Activated T-helper 1 cell treated with Interleukin-2 at 50 U/mL for 16 hours (primary cell): ENCODE measurements at places on chromosomes 16 and 17.

GRCh38 chr17:77841742-77842527 is 116.6 kb upstream of the TNRC6C start:
- DNase-seq = no peak

- DNase-seq = no peak
Measured at GRCh38 chr16:52078716-52079655, 468.0 kb downstream of the TOX3 start.

- no peak for DNase-seq
Measured at GRCh38 chr17:76974721-76975120, 106.5 kb downstream of the MGAT5B start.

DNA sequence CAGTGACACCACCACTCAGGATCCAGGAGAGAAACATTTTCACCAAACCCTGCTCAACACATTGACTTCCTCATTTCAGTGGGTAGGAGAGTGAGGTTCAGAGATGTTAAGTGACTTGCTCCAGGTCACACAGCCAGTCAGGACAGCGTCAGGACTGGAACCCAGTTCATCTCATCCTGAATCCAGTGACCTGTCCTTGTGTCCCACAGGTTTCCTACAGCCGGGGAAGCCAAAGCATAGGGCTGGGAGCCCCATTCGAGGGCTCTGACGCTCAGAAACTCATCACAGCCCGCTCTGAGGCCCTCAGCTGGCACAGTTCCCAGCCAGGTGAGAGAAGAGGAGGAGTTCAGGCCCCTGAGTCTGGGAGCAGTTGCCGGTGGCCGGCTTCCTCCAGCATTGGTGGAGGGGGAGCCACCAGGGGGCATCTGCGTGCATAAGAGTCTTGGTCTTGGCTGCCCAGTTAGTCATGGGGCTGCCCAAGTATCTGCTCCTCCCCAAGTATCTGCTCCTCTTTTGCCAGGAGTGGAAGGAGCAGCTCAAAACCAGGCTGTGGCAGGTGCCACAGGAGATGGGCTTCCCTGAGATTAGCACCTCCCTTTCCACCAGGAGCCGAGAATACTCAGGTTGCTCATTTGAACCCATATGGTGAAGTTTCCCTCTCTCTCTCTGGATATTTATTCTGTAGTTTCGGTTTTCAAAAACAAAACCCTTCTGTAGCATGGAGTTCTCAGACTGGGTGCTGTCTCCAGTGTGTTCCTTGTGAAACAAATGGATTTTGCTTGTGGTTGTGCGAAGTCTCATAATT is 56.0 kb downstream of the TNFRSF13B start:
- no peak for DNase-seq

GRCh38 chr17:27793168-27793905 is 7.0 kb downstream of the NOS2 start:
- no peak for DNase-seq

- DNase-seq = no peak
Measured at GRCh38 chr16:81265052-81265451, 26.6 kb downstream of the BCO1 start.

DNA sequence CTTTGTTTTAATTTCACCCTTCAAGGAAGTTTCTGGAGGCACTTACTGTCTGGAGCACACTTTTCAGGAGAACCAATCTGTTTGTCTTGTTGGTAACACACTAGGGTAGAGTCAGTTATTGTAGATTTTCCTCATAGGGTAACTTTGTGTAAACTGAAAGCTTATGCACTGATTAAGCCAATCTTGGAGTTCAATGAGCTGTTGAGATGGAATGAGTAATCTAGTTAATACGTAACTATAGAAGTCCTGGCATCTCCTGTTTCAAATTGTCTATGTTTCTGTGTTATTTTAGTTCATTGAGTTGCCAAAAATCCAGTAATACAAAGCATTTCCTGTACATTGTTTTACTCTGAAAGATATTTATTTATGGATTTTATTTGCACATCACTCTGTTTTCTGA is 111.6 kb upstream of the HAS3 start:
- no peak for DNase-seq

- no peak for DNase-seq
Measured at GRCh38 chr16:67277294-67277998, 1.9 kb upstream of the PLEKHG4 start.

- no peak for DNase-seq
Measured at GRCh38 chr17:32112416-32112815, 29.9 kb upstream of the RHOT1 start.

DNA sequence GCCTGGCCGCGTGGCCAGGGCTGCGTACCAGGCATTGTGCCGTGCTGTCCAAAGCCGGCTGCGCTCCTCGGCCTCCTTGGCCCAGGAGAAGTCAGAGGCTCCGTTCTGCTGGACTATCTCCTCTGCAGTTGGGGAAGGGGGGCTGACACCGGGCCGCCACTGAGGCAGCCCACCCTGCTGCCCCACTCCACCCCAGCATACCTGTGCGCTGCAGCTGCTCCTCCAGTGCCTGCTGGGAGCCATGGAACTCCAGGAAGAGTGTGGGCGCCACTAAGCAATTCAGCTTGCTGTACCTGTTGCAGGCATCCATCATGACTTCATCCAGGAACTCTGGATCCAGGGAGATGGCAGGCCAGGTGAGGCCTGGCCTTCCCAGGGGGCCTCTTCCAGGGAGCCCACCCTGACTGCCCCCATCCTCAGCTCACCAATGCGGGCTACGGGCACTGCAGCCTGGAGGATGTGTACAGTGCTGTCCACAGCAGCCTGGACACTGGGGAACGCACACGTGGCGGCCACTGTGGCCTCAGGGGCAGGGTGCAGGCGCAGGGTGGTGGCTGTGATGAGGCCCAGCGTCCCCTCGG is 2.9 kb downstream of the LDHD start:
- DNase-seq = no peak

DNA sequence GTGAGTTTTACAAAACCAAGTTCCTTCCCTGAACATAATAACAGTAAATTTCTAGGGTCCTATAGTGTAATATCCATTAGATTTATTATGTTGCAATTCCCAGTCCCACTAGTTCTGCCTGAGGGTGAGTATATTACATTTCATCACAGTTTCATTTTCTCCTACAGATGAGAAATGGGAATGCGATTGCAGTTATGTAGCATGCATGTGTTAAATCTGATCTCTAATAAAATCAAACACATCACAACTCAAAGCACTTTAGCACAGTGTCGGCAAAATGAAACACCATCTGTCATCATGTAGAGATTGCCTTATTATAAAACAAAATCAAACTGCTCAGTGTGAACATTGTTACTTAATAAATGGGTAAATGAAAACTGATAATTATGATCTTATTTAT is 180.5 kb upstream of the TOX3 start:
- DNase-seq = no peak

GRCh38 chr17:74118504-74118903 is 85.0 kb upstream of the RPL38 start:
- DNase-seq = no peak

- DNase-seq = no peak
Measured at GRCh38 chr17:46178550-46179214, 14.5 kb downstream of the KANSL1 start.

GRCh38 chr16:3623642-3624041 is 12.2 kb upstream of the SLX4 start:
- DNase-seq = no peak

DNA sequence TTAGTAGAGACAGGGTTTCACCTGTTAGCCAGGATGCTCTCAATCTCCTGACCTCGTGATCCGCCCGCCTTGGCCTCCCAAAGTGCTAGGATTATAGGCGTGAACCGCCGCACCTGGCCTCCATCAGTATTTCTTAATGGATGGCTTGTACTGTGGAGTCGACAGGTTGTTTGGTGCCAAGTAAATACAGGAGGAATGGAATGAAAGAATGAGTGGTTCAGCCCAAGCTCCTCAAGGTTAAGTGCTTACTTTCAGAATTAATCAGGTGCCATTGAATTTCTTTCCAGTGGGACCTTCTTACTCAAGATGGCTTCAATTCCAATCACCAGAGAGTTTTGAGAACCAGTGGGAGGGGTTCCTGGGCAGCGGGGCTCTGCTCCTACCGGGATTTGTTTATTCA is 25.0 kb downstream of the ALOX15 start:
- no peak for DNase-seq

DNA sequence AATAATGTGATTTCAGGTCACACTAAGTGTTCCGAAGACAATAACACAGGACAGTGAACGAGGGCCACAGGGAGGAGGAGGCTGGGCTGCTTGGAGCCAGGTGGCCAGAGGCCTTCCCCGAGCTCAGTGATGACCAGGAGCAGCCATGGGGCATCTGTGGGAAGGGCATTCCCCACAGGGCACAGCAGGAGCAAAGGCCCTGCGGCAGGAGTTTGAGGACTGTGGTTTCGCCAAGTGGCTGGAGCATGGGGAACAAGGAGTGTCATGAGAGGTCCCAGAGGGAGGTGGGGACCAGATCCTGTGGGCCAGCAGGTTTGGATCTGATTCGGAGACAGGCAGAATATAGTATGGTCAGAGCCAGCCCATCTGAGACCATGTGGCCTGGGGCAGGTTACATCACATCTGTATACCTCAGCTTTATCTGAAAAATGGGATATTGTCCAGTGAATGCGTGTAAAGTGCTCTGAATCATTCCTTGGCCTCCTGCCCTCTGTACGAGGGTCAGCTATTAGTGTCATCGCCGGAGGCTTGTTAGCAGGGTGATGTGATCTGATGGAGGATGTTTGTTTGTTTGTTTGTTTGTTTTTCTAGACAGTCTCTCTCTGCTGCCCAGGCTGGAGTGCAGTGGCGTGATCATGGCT is 176.8 kb downstream of the KATNIP start:
- DNase-seq = no peak

GRCh38 chr17:77946900-77947645 is 11.4 kb upstream of the TNRC6C start:
- DNase-seq = no peak

DNA sequence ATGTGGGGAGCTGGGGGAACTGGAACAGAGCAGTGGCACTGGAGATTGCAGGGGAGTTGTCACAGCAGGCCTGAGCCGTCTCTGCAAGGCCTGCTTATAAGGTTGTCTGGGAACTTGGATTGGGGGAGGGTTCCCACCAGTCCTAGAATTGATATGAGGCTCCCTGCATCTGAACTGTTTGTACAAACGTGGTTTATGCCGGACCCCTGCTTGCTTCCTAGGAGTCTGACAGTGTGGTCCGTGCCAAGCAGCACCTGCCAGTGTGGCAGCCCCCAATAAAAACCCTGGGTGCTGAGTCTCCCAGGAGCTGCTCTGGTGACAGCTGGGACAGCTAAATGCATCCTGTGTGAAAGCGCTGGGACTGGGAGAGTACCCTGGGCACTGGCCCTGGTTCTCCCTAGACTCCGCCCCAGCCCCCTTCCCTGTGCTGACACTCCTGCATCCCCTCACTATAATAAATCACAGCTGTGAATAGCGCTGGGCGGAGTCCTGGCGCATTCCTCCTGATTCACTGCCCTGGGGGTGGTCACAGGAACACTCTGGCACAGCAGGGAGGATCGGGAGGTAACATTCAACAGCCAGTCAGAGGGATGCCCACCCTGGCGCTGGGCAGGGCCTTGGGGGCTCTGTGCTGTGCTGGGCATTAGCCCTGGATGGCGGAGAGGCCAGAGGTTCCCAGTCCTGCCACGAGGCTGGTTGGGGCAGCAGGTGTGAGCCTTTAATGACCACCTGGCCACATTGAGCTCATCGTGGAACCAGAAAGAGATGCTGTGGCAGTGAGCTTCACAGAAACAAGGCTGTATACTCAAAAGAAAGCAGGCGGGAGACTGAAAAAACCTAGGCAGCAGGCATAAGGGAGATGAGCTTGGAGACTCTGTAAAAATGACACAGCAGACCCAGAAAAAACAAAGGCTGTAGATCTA is 45.6 kb downstream of the RMI2 start:
- DNase-seq = no peak

GRCh38 chr17:19534562-19535149 is 1.0 kb downstream of the SLC47A1 start:
- no peak for DNase-seq

DNA sequence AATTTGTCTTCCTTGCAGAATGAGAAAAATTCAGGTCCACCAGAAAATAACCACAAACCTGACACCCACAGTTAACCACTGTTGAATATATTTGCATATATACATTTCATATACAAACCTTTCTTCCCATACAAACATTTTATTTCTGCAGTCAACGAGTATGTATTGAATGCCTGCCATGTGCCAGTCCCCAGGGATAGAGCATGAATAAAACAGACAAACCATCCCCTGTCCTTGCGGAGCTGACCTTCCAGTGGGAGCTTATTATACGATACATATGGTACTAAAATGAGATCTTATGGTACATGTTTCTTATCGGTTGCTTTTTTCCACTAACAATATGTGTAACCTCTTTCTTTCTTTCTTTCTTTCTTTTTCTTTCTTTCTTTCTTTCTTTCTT is 116.7 kb downstream of the PITPNC1 start:
- no peak for DNase-seq

GRCh38 chr16:77037696-77038347 is 153.2 kb upstream of the MON1B start:
- no peak for DNase-seq

DNA sequence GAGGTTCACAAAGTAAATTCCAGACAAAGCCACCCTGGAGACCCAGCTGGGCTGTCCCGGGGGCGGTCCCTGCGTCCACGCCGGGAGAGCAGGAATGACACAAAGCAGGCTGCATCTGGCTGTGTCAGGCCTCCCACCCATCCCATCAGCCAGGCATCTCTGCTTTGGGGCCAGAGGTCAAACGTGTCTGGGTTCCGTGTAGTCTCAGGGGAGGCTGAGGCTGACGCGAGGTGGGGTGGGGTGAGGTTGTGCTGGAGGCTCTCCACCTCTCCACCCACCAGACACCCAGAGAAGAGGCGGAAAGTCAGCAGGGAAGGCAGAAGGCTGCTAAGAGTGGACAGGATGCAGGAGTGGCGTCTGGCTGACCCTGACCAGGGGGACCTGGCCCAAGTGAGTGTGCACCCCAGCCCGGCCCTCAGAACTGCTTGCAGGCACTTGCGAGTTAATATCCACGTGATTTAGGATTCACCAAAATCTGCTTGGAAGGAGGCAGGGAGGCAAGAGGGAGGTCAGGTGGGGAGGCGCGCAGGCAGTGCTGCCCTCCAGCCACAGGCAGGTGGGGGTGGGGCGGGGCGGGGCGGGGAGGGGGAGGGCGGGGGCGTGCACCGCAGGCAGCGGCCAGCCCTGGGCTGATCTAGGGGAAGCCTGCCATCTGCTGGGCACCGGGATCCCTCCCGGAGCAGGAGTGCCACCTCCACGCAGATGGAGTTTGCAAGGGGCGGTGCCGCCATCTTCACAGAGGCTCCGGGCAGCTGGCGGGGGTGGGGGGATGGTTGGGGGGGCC is 44.3 kb downstream of the TBC1D16 start:
- DNase-seq = peak; percentile 75

GRCh38 chr17:78558181-78558850 is 18.9 kb downstream of the DNAH17 start:
- DNase-seq = no peak

- DNase-seq = no peak
Measured at GRCh38 chr17:68199837-68200688, 47.8 kb upstream of the AMZ2 start.
